Non-pigmented ciliary epithelial cell (primary cell): ENCODE measurements at places on chromosomes 4 and X.
A peak's percentile ranks its signal among the peaks of the same experiment; 100 is the strongest.

DNA sequence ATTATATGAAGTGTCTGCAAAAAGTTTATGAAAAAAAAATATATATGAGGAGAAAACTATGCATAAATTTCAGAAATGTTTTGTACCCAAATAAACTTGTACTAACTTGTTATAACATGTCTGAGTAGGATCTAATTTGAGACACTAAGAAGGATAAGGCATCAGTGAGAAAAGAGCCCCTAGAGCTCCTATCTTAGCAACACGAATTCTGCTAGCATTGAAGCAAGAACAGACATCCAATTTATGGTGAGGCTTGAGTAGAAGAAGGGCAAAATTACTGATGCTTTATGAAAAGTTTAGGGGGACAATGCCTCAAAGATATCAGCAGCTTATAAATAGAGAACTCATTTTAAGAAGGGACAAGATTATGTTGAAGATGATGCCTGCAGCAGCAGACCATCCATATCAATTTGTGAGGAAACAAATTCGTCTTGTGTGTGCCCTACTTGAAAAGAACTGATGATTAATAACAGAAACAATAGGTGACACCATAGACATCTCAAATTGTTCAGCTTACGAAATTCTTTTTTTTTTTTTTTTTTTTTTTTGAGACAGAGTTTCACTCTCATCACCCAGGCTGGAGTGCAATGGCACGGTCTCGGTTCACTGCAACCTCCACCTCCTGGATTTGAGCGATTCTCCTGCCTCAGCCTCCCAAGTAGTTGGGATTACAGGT lies 35.7 kb upstream of the ADAM29 start:
- DNase-seq, result no peak

DNA sequence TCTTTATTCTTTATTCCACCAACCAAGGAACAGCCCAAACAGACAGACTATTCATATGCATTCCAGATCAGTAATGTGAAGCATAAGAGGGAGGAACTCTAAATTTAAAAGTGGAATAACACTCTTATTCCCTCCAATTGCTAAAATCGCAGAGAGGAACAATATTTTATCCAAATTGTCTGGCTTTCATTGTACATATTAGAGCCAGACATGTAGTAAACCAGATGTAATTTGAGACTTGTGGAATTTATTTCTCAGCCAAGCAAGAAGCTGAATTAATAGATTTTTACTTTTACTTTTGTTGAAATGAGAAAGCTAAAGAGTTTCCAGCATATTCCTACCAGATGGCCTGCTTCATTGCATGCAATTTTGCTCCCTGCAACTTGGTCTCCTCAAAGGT lies 674.6 kb upstream of the SLIT2 start:
- DNase-seq, result no peak

DNA sequence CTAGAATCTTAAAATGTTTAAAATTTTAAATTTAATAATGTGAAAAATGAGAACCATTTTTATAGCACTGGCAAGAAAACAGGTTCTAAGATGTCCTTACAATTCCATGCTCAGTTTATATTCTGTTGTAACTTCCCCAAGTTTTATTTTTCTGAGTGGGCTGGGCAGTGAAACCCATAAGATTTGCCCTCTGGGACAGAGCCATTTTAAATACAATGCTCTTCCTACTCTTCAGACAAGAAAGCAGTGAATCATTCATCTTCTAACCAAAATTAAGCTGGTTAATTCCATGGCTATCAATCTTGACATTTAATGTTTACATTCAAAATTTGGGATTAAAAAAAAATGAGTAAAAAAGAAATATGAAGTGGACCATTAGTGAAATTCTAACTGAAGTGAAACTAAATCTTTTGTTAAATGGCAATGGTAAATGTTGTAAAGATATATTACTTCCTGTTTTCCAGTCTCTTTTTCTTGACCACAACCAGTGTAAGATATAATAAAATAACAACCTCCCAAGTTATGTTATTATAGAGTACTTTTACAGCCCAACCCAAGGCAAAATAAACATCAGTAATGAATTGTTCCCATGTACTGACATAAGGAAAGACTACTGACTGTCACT lies 37.2 kb upstream of the PTPN13 start:
- DNase-seq, result no peak

DNA sequence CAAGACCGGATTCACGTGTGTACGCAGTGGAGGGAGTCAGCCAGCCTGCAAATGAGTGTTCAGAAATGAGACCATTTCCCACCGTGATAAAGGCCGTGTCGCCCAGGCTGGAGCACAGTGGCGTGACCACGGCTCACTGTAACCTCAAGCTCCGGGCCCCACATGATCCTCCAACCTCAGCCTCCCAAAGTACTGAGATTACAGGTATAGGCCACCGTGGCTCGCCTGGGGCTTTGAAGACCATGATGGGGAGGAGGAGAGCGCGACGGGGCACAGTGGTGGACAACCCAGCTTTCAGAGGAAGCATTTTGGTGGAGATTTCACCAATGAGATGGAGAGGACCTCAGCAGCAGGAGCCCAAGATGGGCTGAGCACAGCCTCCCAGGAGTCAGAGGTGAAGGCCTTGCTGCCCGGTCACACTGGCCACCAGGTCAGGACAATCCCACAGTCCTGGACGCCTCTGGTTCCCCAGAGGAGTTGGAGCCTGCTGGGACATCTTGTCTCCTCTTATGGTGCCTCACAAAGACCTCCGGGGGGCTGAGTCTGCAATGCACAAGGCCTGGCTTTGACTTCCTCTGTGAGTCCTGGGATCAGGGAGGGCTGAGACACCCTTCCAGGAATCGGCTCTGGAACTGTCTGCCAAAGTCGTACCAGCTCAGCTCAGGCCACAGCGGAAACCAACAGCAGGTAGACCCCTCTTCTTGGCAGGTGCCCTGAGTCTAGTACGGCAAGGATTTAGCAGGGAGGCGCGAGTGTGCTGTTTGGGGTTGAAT lies 22.4 kb upstream of the MXD4 start:
- DNase-seq, result no peak

DNA sequence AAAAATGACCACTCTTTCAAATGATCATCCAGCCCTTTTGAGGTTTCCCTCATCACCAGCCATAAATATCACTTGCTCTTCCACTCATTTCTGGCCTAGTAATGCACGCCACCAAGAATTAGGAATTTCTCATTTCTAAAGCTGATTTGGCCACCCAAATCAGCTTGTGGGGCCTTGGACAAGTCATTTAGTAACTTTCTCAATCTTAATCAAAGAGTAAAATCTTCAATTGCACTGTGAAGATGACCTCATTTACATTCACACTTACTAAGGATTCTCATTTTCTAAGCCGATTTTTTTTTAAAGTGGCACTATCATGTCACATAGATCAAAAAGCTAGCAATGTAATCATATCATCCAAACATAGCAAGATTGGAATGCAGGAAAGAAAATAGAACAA lies 150.0 kb upstream of the HHIP start:
- DNase-seq, result no peak

- DNase-seq, result no peak
Observed at GRCh38 chrX:133005042-133005441, 46.6 kb upstream of the HS6ST2 start.

- DNase-seq, result no peak
Observed at GRCh38 chrX:131277543-131278136, 11.5 kb downstream of the IGSF1 start.

DNA sequence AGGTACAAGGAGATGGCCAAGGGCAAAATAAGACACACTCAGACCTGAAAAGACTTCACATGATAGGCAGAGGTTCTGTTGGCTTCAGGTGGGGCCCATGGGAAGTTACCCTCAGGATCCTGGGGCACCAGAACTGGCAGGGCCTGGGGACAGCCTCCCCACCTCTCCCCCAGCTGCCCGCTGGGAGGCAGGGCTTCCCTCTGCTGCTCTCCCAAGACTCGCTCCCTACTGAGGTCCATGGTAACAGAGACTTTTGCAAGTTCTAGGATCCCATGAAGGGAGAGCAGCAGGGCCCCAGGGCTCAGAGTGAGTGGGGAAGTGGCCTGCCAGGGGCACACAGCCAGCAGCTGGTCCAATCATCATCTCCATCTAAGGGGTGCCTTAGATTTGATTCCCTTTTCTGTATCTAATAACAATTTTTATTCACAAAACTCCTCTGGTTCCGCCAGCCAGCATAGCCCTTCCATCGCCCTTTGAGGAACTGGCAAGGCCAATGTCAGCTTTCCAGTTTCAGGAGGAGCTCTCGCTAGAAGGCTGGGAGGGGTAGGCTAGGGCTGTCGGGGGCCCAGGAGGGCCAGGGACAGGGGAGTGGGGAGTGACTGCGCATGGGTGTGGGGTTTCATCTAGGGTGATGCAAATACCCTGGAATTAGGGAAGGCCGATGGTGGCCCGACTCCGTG lies 78.2 kb downstream of the SLC2A9 start:
- no peak for DNase-seq

DNA sequence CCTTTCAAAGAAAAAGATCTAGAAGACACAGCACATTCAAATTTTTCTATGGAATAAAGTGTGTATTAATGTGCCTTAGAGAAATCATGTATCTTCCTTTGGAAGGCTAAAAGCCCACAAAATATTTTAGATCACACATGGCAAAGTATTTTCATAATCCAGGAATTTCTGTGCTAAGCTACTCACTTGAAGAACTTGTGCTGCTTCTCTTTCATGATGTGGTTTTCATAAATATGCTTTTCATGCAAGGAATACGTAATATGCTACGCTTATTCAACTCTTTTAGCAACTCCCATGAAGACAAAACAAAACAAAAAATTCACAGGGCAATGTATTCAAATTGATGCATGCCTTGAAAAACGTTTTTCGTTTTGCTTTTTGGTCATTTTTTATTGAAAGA lies 125.6 kb downstream of the ARHGAP24 start:
- no peak for DNase-seq

DNA sequence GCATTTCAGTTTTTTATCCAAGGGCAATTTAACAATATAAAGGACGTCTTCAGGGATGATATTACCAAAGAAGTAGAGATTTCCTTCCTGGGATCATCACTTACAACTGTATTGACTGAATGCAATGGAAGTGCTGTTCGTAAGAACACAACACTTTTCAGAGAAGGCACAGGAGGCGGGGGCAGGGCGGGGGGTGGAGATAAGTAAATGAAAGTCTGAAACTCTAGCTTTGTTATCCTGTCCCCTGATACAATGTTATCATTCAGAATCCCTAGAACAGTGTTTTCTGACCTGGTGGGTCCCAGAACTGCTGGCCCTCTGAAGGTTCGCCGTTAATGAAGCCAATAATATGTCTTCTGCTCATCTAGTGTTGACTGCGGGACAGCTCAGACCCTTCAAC lies 124.6 kb downstream of the NSUN7 start:
- no peak for DNase-seq

DNA sequence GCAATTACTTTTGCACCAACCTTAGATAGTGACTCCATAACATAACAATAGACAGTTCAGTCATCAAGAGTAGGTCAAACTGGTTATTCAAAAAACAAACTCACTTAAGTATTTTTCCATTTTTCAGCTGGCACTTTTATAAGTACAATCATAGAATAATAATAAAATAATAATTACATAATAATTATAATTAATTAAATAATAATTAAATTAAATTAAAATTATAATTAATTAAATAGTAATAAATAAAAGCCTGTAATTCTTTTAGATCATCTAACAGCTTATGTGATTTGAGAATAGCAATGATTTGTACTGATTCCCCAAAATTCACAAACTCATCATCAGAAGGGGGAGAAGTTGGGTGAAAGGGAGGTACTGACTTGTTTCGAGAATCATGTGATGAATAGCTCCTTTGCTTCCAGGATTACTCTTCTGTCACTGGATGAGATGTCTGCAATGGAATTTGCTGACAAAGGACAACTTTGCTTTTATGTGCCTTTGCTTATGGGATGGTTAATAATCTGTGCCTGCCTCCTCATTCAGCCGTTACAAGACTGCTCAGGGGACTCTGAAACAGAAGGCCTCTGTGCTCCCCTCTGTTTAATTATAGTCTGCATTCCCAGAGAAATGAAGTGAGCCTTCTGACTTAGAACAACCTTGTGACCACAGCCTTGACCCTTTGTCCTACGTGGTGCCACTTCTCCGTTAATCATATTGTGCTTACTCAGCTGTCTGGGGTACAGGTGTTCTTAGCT lies 104.8 kb upstream of the ENPEP start:
- peak; percentile 0 for DNase-seq
